ENCODE measurements at places on chromosomes 7 and 10.
A peak's percentile ranks its signal among the peaks of the same experiment; 100 is the strongest.

- no peak for DNase-seq
Observed at GRCh38 chr10:128070161-128070560, 56.1 kb downstream of the MKI67 start.

GRCh38 chr7:80584778-80585177, 53.7 kb upstream of the CD36 start:
- DNase-seq = no peak

GRCh38 chr10:14839305-14839695, 1.2 kb downstream of the HSPA14 start:
- DNase-seq = no peak

- peak; percentile 58 for DNase-seq
Observed at GRCh38 chr10:122551450-122551849, 9.1 kb upstream of the DMBT1 start.

DNA sequence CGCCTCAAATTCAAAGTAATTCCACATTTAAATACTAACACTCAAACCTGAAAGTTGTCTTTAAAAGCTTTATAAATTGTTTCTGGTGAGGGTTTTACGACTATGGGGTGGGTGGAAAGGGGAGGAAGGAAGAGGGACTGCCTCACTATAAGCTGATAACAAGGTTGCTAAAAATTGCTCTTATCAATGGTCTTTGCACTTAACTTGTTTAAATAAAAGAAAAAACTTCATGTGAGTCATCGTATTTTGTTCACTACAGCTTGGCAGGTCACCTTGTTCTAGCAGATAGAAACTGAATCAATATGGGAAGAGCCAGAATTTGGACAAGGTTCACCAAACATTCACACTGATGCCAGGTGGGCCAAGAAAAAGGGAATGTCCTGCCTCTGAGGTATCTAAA, 129.2 kb downstream of the TES start:
- no peak for DNase-seq

GRCh38 chr7:100516135-100516812, 22.7 kb upstream of the AGFG2 start:
- peak; percentile 74 for DNase-seq

DNA sequence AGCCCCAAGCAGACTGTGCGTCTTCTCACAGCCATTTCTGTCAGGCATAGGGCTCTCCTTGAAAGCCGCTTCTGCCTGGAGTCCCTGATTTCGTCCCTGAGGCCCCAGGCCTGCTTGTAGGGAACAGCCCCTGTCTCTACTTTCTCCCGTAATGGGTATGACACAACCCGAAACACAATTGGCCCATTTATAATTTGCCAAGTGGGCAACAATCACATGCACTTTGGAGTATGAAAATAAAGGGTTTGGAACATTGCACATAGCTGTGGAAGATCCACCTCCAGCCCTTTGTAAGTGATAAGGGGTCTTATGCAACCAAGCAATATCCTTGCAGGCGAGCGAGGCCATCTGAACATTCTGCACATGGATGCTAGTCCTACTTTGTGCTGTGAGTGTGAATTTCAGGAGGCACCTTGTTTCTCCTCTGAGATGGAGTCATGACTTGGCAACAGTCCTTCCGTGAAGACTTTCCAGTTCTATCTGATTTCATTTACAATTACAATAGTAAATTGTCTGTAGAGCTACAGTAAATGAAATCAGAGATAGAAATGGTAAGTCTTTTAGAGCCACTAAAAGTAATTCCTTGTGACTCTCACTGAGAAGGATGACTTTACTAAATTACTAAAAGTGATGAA, 141.5 kb downstream of the CUBN start:
- no peak for DNase-seq

DNA sequence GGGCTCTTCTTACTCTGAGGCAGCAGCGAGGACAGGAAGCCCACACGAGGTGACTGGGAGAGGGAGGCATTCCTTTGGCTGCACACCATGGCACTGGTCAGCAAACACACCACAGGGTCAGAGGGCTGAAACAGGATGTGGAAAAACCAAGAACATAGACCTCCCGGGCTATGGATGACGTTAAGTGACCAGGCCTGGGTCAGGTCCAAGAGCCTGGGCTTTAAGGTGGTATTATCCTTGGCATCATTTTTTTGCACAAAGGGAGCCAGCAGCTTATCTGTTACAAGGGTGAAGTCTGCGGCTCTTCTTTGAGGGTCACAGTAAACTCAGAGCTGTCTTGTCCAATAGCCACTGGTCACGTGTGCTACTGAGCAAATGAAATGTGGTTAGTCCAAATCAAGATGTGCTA, 7.0 kb downstream of the WDR91 start:
- no peak for DNase-seq

GRCh38 chr10:109359316-109359715, 564.0 kb downstream of the XPNPEP1 start:
- no peak for DNase-seq

GRCh38 chr7:132292803-132293202, 283.5 kb downstream of the PLXNA4 start:
- no peak for DNase-seq

DNA sequence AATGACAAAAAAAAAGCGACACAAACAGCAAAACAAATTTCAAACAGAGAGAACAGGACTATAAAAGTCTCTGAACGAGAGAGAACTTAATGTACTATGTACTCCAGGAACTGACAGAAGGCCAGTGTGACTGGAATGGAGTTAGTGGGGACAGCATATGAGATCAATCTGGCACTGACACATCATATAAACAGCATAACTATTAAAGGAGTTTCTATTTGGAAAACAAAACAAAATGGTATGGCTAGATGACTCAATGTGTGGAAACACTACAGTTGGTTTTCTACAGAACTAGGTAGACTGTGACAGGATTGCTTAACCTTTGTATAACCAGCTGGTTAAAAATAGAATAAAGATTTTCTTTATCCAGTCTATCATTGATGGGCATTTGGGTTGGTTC, 232.9 kb upstream of the KAT6B start:
- DNase-seq = no peak

- DNase-seq = peak; percentile 44
Observed at GRCh38 chr10:22651276-22651980, 63.0 kb downstream of the PIP4K2A start.

GRCh38 chr10:108454793-108455192, 1290.3 kb upstream of the SORCS1 start:
- DNase-seq = no peak

GRCh38 chr10:76681153-76681552, 956.5 kb downstream of the KCNMA1 start:
- DNase-seq = no peak

- no peak for DNase-seq
Observed at GRCh38 chr7:64359543-64359942, 45.8 kb downstream of the ZNF736 start.

DNA sequence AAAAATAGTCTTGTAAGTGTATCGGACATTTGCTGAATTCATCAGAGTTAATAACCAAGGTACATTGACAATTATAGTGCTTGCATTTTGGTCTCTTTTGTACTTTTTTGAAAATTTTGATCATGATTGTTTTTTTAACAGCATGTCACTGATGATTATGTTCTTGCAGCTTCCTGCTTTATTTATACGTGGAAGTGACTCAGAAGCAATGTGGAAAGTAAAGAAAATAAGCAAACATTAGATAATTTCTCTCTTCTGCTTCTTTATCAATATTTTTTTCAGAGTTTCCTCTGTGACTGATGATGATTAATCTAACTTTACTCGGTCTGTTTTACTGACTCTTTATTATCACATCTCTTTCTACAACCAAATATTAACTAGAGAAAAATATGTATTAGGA, 1351.9 kb downstream of the REEP3 start:
- DNase-seq = no peak

DNA sequence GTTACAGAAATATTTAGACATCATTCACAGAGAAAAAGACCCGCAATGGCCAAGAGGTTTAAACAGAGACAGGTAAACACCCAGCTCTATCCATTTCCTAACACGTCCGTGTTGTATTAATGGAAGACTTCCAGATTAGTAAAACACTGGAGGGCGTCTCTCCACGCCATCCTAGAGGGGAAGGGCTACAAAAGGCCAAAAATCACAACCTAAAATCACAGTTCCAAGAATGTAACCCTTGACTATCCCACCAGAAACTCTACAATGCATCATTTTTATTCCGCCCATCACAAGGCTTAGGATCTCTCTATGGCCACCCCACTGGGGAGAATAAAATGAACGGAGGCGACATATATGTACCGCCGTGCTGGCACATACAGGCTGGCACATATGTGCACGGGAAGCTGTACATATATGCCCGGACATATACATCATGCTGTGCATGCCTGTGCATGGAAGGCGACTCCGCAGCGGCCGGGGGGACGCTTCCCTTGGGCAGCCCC, 734 bp downstream of the PCLO start:
- DNase-seq = no peak

- peak; percentile 69 for DNase-seq
Observed at GRCh38 chr10:31927884-31928548, 615 bp downstream of the ARHGAP12 start.

- no peak for DNase-seq
Observed at GRCh38 chr7:24784277-24784676, 27.0 kb upstream of the GSDME start.

DNA sequence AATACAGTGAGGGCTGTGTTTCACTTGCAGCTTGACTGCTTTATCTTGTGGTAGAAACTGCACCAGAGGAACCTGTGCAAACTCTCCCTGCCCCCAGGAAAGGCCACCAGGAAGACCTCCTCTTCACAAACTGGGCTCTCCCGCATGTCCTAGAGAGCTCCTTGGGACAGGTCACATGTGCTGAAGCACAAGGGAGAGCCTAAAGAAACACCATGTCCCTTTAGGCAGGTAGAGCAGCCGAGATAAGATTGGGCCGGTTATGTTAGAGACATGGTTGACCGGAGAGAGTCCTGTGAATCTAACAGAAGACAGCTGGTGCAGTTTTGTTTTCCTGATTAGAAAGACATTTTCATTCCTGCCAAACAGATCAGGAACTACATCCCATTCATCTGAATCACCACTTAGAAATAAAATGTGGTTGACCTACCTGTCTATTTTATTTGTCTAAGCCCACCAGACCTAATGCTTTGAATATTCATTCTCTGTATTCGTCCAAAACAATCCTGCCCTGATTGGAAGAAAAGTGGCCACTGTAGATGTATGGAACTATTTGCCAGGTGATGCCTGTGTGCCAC, 224.1 kb downstream of the GLI3 start:
- no peak for DNase-seq

DNA sequence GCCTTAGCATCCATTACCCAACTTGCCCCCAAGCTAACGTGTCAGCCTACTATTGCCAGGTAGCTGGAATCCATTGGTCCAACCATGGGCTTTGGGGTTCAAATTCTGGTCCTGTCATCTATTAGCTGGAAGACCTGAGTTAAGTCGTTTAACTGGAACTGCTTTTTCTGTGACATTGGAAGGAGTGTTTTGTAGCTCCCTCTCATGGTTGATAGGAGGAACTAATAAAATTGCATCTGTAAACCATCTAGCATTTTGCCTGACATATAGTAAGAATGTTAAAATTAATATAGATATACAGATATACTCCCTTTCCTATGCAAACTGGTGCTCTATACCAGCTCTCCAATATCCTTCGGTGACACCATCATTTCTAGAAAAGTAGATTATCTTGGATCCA, 23.8 kb upstream of the SLF2 start:
- no peak for DNase-seq

- DNase-seq = no peak
Observed at GRCh38 chr10:79078367-79079053, 9.7 kb downstream of the ZMIZ1 start.

- no peak for DNase-seq
Observed at GRCh38 chr10:101835362-101835761, 8.2 kb downstream of the KCNIP2 start.

DNA sequence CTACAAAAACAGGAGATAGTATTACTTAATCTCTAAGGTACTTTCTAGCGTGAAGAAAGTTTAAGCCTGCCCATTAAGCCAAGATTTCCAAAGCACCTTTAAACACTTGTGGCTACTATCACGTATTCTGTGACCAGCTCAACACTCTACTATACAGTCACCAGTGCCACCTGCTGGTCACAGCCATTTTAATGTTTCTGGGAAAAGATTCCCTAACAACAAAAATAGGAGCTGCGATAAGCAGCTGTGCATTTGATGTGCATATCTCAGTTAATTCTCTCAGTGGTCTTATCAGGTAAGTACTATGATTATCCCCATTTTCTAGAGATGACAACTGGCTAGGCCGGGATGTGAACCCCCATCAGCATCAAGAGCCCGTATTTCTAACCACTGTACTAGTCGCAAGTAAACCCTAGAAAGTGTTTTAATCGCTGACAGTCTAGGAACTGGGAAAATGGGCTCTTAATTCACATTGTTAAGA, 860 bp downstream of the SEC31B start:
- peak; percentile 68 for DNase-seq

DNA sequence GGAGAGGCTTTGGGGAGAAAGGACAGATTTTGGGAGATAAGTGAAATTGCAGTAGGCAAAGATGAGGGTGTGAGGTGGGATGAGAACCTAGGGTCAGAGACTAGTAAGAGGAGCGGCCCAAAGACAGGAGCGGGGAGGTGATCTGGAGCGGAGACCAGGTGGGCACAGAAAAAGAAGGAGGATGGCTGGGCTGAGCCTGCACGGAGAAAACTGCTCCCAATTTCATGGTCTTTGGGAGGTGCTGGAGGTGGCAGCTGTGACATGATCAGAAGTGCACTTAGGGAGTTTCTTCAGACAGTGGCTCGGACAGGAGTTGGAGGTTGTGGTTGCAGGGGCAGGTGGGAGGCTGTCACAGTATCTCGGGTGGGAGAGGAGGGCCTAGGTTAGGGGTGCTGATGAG, 232.8 kb downstream of the SKAP2 start:
- DNase-seq = no peak

DNA sequence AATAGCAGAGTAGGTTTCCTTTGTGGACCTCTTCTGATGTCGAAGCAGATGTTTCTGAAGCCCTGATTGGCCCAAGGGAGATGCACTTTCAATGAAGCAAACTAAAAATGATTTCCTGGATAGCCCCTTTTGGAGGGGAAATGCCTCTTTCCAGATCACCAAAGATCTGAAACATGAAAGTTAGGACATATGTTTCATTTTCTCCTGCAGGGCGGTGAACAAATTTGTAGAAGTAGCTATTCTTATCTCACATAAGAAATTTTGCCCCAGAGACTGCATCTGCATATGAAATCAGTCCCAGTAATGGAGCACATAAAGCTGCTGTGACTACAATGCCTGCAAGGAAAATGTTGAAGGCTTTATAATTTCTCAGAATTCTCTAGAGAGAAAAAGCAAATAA, 56.0 kb downstream of the THSD7A start:
- DNase-seq = no peak

GRCh38 chr7:92698237-92698841, 108.1 kb upstream of the FAM133B start:
- DNase-seq = no peak

DNA sequence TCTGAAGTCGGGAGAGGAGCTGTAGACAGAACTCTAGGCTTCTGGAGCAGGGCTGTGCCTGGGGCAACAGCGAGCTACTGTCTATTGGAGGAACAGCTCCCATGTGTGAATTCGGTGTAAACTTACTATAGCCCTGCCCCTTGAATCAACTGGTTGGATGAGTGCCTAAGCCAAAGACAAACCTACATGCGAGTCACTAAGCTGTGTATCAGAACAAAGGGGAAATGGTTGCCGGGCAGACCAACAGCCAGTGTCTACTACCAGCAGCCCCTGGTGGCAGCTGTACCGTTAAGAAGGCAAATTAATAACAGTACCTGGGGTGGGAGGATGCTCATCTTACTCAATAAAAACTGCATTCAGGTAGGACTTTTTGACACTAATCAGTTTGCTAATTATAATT, 343.6 kb downstream of the ACTR3B start:
- DNase-seq = no peak

- DNase-seq = no peak
Observed at GRCh38 chr7:128868624-128869137, 6.0 kb downstream of the ATP6V1F start.

- DNase-seq = peak; percentile 47
Observed at GRCh38 chr10:94402204-94402842, at the start of gene TBC1D12. TSS of gene TBC1D12 (plus strand) at chr10:94402541. CDS start at chr10:94402614, 73 bp downstream.

Measured in CD4-positive, alpha-beta T cell treated with Interleukin-10 for 1 hour (primary cell).